Stimulated activated CD8-positive, alpha-beta memory T cell treated with anti-CD3 and anti-CD28 coated beads, Interleukin-4, amount 100 ng/mL, for 48 hours (primary cell): ENCODE measurements at places on chromosomes 4 and X.

- no peak for DNase-seq
Measured at GRCh38 chr4:81506731-81507130, 35.0 kb upstream of the RASGEF1B start.

- DNase-seq = no peak
Measured at GRCh38 chrX:40736170-40736505, 796 bp upstream of the MED14 start.

- DNase-seq = no peak
Measured at GRCh38 chr4:21802406-21802805, 146.2 kb downstream of the KCNIP4 start.

- DNase-seq = no peak
Measured at GRCh38 chr4:140697709-140698560, 58.2 kb downstream of the TBC1D9 start.

DNA sequence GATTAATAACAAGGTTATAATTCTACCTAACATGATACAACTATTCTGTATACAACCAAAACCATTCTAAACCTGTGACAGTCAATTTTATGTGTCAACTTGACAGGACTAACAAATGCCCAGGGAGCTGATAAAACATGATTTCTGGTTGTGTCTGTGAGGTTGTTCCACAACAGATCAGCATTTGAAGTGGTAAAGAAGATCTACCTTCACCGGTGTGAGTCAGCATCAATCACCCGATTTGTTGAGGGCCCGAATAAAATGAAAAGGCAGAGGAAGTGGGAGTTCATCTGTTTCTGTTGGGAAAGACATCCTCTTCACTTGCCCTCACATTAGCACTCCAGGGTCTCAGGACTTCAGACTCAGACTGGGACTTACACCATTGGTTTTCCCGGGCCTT lies 187.9 kb downstream of the MAB21L2 start:
- DNase-seq = no peak
